ENCODE measurements at places on chromosomes 1 and 21.

GRCh38 chr1:194709439-194709838 lies 1523.0 kb upstream of the B3GALT2 start:
- DNase-seq: no peak

DNA sequence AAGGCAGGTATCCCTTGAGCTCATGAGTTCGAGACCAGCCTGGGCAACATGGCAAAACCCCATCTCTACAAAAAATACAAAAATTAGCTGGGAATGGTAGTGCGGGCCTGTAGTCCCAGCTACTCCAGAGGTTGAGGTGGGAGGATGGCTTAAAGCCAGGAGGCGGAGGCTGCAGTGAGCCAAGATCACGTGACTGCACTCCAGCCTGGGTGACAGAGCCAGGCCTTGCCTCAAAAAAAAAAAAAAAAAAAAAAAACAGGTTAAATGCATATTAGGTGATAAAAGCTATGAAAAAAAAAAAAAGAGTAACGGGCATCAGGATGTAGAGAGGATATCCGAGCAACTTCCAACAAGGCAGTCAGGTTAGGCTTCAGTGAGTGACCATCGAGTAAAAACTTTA lies 2.8 kb upstream of the SRRM1 start:
- DNase-seq: no peak

DNA sequence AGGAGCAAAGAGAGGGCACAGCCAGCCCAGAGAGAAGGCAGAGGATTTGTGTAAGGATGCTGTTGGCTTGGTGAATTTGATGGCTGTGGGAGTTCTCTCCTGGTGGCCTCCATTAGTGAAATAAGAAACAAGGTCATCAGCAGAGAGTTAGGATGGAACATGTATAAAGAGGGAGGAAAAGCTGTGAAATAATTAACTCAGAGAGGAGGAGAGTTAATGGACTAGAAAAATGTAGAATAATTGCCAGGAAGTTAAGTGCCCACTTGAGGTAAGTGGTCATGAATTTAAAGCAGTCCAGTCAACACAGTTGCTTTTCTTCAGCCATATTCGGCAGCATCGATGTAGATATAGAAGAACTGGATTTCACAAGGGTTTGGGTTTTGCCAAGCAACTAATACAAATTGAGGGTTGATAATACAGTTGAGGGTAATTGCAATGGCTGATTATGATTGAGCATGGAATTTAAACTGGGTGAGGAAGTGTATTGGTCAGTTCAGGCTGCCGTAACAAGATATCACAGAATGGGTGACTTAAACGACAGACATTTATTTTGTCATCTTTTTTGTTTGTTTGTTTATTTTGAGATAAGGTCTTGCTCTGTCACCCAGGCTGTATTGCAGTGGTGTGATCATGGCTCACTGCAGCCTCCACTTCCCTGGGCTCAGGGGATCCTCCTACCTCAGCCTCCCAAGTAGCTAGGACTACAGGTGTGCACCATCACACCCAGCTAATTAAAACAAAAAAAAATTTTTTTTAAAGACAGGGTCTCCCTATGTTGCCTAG lies 31.7 kb upstream of the KLF17 start:
- DNase-seq: no peak

DNA sequence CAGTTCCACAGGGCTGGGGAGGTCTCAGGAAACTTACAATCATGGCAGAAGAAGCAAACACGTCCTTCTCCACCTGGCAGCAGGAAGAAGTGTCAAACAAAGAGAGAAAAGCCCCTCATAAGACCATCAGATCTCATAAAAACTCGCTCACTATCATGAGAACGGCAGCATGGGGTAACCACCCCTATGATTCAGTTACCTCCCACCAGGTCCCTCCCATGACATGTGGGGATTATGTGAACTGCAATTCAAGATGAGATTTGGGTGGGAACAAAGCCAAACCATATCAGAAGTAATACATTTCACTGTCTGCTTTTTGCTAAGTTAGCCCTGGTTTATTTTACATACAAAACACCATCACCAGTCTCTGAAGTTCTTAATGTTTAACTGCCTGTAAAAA lies 68.5 kb downstream of the RBM11 start:
- no peak for DNase-seq

GRCh38 chr1:168230709-168231108 lies 4.9 kb downstream of the SFT2D2 start:
- no peak for DNase-seq

DNA sequence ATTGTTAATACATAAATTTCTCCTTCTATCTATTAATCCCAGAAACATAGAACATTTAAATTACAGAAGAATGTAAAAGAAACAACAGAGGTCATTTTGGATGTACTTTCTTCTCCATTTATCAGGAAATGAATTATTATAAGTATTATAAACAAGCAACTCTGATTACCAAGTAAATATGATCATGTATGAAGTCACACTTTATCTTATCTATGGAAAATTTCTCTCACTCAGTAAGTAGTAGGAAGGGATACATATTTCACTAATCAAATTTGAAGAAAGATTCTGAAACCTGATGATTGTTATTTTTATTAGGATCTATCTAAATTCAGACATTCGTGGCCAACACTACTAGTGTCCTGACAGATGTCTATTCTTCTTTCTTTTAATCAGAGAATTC lies 770.7 kb downstream of the LTN1 start:
- DNase-seq: no peak

DNA sequence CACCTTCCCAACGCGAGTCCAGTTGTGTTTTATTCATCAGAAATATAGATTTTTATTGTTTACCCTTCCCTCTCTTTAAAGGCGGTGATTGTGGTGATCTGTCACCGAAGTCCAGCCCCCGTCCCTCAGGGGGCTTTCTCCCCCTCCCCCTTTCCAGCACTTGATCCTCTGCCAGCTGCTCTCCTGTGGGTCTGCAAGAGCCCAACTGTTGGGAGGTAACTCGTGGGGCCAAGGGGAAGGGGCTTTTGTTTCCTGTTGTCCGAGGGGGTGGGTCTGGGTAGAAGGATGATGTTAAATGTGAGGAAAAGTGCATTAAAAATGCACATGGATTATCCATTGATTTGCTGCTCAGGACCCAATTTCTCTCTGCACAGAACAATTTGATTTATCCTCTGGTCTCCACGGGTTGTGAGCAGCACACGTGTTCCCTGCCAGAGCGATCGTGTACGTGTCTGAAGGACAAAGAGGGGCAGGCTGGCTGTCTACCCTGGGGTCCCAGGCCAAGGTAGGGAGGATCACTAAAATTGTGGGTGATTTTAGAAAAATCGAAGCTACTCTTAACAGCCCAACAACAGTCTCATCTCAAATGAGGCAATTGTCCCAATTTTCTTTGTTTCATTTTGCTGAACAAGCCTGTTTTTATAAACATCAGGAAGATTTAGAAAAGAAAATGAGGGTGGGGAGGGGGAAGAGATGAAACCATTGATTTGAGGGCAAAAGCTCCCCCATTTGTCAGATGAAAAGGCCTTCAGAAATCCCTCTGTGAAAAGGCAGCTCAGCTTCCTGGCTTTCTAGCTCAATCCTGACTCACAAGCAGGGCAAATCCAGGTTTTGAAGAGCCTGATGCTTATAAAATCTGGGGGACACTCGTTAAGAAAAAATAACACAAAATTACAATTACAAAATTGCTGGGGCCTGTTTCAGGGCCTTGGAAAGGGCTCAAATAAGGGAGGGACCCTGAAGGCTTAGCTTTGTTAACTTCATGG lies 176.2 kb downstream of the RHOU start:
- no peak for DNase-seq

GRCh38 chr1:210441028-210441427 lies 112.3 kb downstream of the HHAT start:
- DNase-seq: no peak

GRCh38 chr1:78622548-78622947 lies 2.3 kb downstream of the IFI44L start:
- no peak for DNase-seq

DNA sequence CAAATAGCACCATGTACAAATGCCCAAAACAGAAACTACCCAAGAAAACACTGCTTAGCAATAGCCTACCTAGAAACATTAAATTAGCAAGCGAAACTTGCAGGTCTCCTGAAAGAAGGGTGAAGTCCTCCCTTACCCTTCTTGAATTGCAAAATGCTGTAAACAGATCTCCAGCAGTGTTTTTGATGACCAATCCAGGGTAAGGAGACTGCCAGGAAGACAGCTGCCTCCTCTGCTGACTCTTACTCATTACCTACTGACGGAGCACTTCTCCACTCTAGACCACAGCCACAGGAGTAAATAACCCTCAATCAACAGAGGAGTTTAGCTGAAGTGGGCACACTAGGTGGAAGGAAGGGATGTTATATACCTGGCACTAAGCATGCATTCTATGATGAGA lies 32.2 kb upstream of the GADD45A start:
- no peak for DNase-seq

- no peak for DNase-seq
These were observed 93.9 kb upstream of the ADGRL4 start for GRCh38 chr1:79100385-79100784.

GRCh38 chr21:38525454-38525853 lies 27.2 kb upstream of the ERG start:
- DNase-seq: no peak

DNA sequence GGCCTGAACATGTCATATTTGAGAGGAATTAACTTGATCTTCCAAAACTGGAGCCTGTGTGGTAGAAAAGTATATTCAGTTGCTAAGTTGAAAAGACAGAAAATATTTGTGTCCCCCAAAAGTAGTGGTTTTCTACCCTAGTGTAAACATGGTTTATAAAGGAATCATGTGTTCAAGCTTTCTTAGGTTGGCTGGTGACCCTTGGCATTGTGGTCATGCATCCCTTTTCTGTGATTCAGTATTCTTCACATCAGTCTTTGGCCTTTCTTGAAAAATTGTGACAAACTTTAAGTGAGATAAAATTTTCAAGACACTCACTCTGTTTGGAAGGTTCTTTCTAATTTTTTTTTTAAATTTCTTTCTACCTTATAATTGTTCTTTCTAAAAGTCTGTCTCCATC lies 193.2 kb downstream of the DHRS3 start:
- no peak for DNase-seq

GRCh38 chr1:207711285-207711684 lies 40.6 kb upstream of the CD46 start:
- no peak for DNase-seq

- DNase-seq: no peak
These were observed 123.2 kb downstream of the NTNG1 start for GRCh38 chr1:107264007-107264406.

- DNase-seq: peak; percentile 80
These were observed 458 bp downstream of the CRABP2 start for GRCh38 chr1:156704930-156705320.

GRCh38 chr1:241675983-241676382 lies 23.9 kb downstream of the WDR64 start:
- no peak for DNase-seq

- no peak for DNase-seq
These were observed 54.7 kb upstream of the GPR88 start for GRCh38 chr1:100483230-100483629.

- peak; percentile 28 for DNase-seq
These were observed 116.3 kb upstream of the COL6A1 start for GRCh38 chr21:45865106-45865835.

DNA sequence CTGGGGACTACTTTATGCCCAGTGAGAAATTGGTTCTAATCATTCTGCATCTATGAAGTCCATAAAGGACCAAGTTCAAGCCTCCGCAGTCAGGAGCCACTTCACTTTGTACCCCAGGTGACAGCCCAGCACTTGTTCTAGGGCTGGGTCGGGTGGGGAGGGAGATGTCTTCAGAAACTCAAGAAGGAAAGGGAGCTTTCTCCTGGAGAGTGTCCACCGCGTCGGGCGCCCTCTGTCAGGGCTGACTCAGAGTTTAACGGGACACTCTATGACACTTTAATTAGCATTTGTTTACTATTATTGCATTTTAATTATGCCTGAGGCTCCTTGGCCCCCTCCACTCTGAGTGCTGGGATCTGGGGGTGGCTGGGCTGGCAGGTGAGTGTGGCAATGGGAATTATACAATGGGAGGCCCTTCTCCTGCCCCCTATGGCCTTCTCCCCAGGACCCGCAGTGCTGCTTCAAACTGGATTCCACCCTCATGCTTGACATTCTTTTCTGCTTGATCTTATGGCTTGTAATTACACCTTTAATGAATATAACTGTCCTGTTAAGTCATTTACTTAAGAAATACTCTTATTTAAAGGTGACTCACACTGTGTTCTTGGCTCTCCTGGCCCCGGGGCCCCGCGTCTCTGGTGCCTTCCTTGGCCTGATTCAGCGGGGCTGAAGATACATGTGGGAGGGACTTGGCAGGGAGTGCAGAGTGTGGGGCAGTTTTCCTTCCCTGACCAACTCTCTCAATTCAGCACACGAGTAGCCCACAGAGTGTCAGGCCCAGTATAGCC lies 136.6 kb downstream of the PLXNA2 start:
- no peak for DNase-seq

DNA sequence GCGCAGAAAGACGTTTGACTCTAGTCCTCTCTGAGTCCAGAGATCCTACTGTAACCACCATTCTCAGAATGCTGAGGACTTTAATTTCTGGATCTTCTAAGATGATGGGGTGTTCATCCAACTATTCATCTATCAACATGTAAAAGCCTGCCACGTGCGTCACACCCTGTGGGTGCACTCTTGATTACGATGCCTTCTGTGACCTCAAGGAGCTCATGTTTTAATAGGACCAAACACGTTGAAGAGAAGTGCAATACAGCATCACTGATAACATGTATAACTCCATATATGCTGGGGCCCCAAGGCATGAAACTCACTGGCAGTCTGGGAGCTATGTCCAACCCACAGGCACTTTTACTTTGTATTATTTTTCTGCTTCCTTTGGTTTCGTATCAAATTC lies 19.0 kb downstream of the KIAA0040 start:
- DNase-seq: no peak

DNA sequence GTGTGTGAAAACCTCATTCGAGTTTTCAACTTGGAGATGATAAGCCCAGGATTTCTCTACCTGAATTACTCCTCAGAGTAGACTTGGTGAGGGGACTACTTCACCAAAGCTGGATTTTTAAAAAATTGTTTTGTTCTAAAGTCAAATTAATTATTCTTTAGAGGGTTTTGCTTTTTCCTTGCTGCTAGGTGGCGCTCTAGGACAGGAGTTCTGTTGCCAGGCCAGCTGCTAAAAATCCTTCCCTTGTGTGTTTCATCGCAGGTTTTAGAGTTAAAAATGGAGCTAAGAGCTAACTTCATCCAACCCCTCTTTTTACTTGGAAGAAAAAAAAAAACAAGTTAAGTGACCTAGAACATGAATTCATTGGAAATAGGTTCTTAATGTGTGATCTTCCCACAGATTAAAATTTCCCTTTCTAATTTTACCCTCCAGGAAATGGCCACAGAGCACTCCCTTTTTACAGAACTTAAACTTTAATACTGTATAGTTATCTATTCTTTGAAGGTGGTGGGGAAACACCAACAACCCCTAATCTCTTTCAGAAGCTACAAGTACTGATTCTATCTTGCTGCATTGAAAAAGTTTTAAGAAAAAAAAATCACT lies 36.7 kb upstream of the FAM163A start:
- DNase-seq: peak; percentile 70

DNA sequence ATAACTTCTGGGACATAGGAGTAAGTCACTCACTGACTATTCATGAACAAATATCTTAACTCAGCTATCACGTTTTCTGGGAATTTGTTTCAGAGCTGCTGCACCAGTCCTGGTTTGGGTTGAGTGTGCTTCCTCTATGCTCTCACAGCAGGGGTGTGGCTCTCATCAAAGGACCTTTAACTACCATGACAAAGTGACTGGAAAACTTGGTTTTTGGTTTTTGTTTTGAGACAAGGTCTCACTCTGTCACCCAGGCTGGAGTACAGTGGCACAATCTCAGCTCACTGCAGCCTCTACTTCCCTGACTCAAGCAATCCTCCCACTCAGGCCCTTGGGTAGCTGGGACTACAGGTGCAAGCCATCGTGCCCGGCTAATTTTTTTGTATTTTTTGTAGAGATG lies 4.1 kb downstream of the ILDR2 start:
- no peak for DNase-seq

GRCh38 chr1:218488986-218489385 lies 143.8 kb downstream of the TGFB2 start:
- DNase-seq: no peak

Measured in sciatic nerve (tissue), 2 donors.